A549 treated with RU486 at 1 μM for 4 hours (cell line): ENCODE measurements at places on chromosomes 5 and 9. TPM values are rescaled to one million over a fixed set of nuclear protein-coding genes. Genes with fewer than 3 reads are reported as not detected.

The RANBP17 gene
- 2.0 to 3.2 TPM (median 2.6 TPM) in 5 replicates for total RNA-seq

The THBS4 gene
- total RNA-seq = 0.08 to 0.12 TPM in 2 of 5 replicates, not detected in the others

The AGPAT2 gene
- total RNA-seq = 69.1 to 126 TPM (median 109 TPM) in 5 replicates

The FBXL7 gene
- total RNA-seq = 1.0 to 1.8 TPM (median 1.3 TPM) in 5 replicates

The ZNF462 gene
- 4.7 to 5.6 TPM (median 5.0 TPM) in 5 replicates for total RNA-seq

The PCDHGA6 gene
- 0.14 to 0.27 TPM (median 0.23 TPM) in 5 replicates for total RNA-seq

The FAM81B gene
- total RNA-seq = not detected in 5 replicates

The UBAC1 gene
- 29.5 to 36.6 TPM (median 36.5 TPM) in 5 replicates for total RNA-seq

The RC3H2 gene
- total RNA-seq = 16.8 to 23.2 TPM (median 22.0 TPM) in 5 replicates

The KLHL3 gene
- 0.14 to 0.39 TPM (median 0.18 TPM) in 5 replicates for total RNA-seq

The AGXT2 gene
- not detected in 5 replicates for total RNA-seq

The SOX30 gene
- total RNA-seq = 0.06 to 0.09 TPM in 2 of 5 replicates, not detected in the others

The SCAMP1 gene
- 13.7 to 30.2 TPM (median 27.3 TPM) in 5 replicates for total RNA-seq

The FCN2 gene
- total RNA-seq = not detected in 5 replicates

The HTR4 gene
- not detected in 5 replicates for total RNA-seq

The CTNNAL1 gene
- 36.2 to 59.4 TPM (median 49.0 TPM) in 5 replicates for total RNA-seq

The PCDHB9 gene
- total RNA-seq = 0.03 to 0.06 TPM in 2 of 5 replicates, not detected in the others

The TEX48 gene
- not detected in 5 replicates for total RNA-seq

The BSPRY gene
- total RNA-seq = 0.03 to 0.22 TPM (median 0.06 TPM) in 4 of 5 replicates, not detected in the other

The CDH6 gene
- 0.05 to 0.25 TPM (median 0.16 TPM) in 5 replicates for total RNA-seq

The SPACA9 gene
- total RNA-seq = 3.1 to 5.4 TPM (median 4.8 TPM) in 5 replicates

The C1QTNF2 gene
- total RNA-seq = 0.10 to 0.13 TPM (median 0.11 TPM) in 3 of 5 replicates, not detected in the others

The SPRY4 gene
- total RNA-seq = 5.4 to 8.0 TPM (median 7.1 TPM) in 5 replicates

The PDLIM4 gene
- total RNA-seq = 0.12 to 0.49 TPM (median 0.37 TPM) in 4 of 5 replicates, not detected in the other

The OBP2B gene
- not detected in 5 replicates for total RNA-seq

The C5 gene
- 8.3 to 15.6 TPM (median 13.0 TPM) in 5 replicates for total RNA-seq

The PCDHB6 gene
- total RNA-seq = 0.85 to 1.2 TPM (median 0.92 TPM) in 5 replicates

The REEP2 gene
- total RNA-seq = 5.3 to 7.2 TPM (median 6.5 TPM) in 5 replicates

The UBLCP1 gene
- total RNA-seq = 15.8 to 39.2 TPM (median 34.6 TPM) in 5 replicates

The SV2C gene
- total RNA-seq = 0.02 TPM in 1 of 5 replicates, not detected in the others

The SPINK13 gene
- total RNA-seq = not detected in 5 replicates

The TMCO6 gene
- 9.6 to 15.4 TPM (median 14.1 TPM) in 5 replicates for total RNA-seq

The DIRAS2 gene
- total RNA-seq = 0.02 TPM in 1 of 5 replicates, not detected in the others

The SLC36A2 gene
- total RNA-seq = not detected in 5 replicates

The CDKN2AIPNL gene
- total RNA-seq = 36.9 to 47.1 TPM (median 42.6 TPM) in 5 replicates

The ORM2 gene
- not detected in 5 replicates for total RNA-seq

The C5orf58 gene
- total RNA-seq = not detected in 5 replicates

The ACTBL2 gene
- 0.06 to 0.07 TPM in 2 of 5 replicates, not detected in the others for total RNA-seq
